Right cardiac atrium (tissue), 5 donors: ENCODE measurements at places on chromosomes 3 and 15. TPM values are rescaled to one million over a fixed set of nuclear protein-coding genes. Genes with fewer than 3 reads are reported as not detected.

The TM6SF1 gene
- total RNA-seq: 20.9 TPM

The SCN5A gene
- 202 TPM for total RNA-seq

The MYH15 gene
- 0.22 TPM for total RNA-seq

The TADA3 gene
- 46.9 TPM for total RNA-seq

The C2CD4A gene
- total RNA-seq: not detected

The ARNT2 gene
- total RNA-seq: 9.2 TPM

- peak; percentile 69 for DNase-seq
Measured at GRCh38 chr15:43329217-43329959, 985 bp downstream of the LCMT2 start.

- DNase-seq: no peak
Measured at GRCh38 chr3:183158551-183159006, 4.0 kb downstream of the LAMP3 start.

GRCh38 chr3:135667061-135667460 lies 298.5 kb upstream of the PPP2R3A start:
- DNase-seq: no peak

DNA sequence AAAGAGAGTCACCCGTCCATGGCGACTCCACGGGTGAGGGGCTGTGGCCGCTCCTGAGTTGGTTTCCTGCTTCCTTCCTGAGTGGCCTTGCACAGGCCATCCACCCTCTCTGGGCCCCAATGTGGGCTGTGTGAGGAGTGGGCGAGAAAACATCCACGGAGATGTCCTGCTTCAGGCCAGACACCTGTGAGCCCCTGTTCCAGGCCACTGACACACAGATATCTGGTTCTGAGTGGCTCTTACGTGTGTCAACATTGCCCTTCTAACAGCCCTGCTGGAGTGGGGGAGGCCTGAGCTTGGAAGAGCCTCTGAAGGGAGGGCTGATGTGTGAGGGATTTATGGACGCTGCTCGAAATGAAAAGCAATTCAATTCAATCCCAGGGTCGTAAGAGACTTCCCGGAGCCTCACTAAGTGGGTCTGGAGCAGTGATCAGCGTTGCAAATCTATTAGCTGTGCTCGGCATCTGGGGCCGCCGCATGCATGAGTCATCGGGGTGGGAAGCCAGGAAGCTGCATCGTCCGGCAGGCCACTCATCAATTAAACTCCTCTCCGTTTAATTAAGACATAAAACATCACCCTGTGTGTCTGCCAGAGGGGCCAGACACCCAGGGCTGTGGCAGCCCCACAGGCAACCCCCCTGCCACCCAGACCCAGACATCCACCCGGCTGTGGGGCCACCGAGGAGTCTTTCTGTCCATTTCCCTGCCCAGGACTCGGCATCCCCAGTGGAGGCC lies 20.0 kb upstream of the PRR23E start:
- no peak for DNase-seq

DNA sequence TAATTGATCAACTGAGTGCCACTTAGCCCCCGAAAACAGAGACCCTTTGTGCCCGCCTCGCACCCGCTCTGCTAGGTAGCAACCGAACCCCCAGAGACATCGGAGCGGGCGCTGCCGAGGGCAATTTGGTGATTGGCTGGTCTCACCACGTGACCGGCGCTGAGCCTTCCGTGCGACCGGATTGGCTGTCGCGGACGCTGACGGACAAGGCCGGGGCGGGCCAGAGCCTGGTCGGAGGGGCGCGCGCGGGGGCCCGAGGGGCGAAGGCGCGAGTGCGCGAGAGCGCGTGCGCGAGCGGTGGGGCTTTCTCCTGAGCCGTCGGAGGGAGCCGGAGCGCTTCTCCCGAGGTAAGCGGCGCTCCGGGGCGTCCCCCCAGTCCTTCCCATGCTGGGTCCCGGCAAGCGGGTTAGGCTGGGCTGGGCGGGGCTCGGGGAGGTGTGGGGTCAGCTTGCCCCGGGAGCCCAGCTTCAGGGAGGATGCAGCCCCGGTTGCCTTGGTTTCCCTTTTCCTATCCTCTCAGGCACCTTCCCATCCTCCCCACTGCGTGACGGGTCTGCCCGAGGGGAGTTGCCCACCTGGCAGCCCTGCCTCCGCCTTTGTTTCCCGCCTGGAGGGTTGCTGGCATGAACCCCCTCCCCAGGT lies at the start of gene TMEM108:
Gene TMEM108 (plus strand): TSS at position 303 of the 642 bp plus-strand sequence.
- DNase-seq: peak; percentile 96

DNA sequence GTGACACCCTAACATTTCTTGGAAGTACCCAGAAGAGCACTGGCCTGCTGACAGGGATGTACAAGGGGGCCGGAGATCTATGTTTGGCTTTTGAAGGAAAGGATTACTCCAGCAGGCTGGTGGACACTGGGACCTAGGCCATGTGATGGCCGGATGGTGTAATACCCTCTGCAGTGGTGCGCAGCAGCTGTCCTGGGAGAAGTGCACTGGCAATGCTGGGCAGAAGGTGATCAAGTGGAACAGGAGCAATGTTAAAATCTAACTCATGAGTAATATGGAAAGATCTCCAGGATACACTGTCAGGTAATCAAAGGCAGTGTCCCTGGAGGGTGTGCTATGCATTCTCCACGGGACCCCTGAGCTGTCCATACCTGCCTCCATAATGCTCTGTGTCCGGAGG lies 71.2 kb upstream of the POMGNT2 start:
- DNase-seq: no peak

GRCh38 chr3:153339065-153339464 lies 177.0 kb downstream of the RAP2B start:
- no peak for DNase-seq

GRCh38 chr3:16277471-16277870 lies 12.5 kb downstream of the OXNAD1 start:
- no peak for DNase-seq

DNA sequence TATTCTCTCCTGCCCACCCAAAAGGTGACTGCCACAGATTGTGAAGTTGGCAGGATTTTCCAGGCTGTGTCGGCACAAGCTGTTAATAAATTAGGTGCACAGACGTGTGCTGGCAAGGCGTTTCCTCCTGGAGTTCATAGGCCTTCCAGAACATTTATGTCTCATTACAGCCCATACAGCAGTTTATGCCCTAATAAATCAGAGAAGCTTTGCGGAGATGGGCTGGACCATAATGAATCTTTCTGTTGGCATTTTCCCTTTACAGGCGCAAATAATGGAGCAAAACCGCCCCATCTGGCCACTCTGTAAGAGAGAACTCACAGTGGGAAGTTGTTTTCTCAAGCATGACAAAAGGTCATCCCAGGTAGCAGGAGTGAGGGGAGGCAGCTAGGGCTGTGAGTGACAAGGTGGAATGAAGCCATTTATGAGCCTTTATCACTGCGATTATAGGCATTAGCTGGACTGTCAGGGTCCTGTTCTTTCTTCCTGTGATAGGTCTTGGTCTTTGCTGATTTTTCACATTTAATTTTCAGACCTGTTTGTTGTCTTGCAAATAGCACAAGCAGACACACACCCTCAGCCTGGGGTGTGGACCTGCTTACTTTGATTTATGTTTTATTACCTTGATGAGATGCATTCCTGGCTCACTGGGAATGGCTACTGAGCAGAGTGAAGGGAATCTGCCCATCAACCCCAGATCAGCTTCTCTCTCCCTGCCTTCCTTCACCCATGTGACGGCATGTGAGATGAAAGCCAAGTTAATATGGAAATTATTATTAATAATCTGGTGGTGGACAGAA lies 257.5 kb downstream of the LRTM1 start:
- no peak for DNase-seq

DNA sequence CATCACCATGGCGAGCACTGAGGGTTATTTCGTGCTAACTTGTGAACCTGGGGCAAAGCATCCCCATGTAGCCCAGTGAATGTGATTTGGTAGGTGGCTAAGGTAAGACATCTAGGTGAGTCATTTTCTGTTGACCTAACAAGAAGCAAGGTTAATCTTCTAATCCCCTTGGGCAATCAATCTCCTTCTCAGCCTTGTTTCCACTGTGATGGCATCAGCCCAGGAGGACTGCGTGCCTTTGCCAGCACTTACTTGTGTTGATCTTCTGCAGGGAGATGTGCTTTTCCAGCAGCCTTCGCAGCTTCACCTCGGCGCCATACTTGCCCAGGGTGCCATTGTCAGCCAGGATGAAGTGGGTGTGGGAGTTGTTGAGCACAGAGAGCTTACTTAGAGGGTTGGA lies 35.7 kb downstream of the TRPM1 start:
- DNase-seq: no peak

GRCh38 chr3:60202052-60202726 lies 1049.1 kb downstream of the FHIT start:
- DNase-seq: no peak

DNA sequence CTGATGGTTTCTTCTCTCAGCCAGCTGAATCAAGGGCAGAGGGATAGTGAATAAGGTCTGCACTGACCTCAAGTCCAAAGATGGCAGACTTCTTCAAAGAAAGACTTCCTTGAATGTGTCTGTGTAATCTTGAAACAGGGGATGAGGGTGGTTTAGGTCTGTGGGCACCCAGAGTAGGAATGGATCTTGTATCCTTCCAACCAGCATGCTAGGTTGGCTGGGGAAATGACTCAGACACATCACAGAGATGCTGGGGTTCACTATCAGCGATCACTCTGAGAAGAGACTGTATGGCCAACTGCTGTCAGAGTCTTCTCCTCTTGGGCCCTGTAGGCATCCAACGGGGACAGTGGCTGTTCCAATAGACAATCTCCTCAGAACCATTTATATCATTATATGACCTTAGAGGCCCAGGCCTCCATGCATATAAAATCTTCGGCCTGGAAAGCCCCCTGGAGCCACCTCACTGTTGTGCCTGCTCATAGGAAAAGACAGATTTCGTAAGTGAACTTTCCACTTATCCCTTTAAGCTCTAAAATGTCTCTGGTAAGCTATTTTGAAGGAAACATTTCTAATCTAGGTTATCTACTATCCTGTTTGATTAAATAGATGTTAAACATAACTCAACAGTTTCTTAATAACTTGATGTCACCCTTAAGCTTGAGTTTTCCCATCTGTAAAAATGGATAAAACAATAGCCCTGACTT lies 58.5 kb downstream of the TIPARP start:
- DNase-seq: no peak

- no peak for DNase-seq
Measured at GRCh38 chr3:194959217-194959616, 273.5 kb downstream of the FAM43A start.

- DNase-seq: no peak
Measured at GRCh38 chr3:186425788-186426730, 64.0 kb upstream of the DGKG start.

DNA sequence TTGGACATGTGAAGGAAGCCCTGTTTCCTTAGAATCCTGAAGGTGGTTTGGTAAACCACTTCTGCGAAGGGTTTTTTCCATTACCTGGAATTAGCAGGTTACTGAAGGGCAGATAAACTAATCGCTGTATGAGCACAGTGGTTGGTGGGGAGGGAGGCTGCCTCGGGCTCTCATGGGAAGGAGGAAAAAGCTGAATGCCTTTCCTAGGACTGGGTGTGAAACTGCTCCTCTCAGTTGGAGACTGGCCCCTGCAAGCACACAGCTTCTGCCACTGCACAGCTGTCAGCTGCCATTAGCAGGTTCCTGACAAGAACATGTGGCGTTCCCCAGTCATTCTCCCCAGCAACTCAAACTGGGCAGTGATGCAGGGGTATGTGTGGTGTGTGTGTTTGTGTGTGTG lies 376.3 kb downstream of the GAP43 start:
- DNase-seq: no peak

DNA sequence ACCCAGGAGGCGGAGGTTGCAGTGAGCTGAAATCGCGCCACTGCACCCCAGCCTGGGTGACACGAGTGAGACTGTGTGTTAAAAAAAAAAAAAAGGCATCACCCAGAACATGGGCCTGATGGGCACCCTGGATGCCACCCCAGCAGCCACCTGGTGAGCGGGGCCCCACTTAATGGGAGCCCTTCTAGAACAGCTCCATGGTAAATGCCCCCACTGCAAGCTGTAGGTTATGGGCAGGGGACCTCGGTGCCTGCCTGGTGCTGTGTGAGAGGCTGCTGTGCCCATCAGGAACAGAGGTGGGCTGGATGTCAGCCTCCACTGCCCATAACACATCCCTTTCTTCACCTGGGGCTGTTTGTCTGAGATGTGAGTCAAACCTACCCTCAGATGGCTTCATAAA lies 156.2 kb upstream of the MEF2A start:
- DNase-seq: peak; percentile 22

DNA sequence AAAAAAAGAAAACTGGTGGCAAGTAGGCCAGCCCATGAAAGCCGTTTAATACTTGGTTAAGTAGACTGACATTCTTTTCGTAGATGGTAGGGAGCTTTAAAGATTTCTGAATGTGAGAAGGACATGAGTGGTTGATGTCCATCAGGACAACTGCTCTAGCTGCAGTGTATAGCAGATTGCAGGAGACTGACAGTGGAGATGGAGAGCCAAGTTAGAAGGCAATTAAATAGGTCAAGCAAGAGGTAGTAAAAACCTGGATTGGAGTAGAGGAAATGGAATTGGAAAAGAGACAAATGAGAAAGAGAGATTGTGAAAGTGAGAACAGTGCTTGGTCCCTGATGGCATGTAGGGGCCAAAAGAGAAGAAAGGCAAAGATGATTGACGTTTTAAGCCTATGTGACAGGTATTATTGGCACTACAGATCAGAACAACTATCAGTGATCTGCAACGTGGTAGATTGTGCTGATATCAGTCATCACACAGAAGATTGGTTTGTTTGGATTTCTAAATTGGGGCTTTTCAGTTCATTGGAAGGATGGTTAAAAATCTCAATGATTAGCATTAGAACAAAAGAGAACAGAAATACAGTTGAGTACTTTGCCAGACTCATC lies 74.0 kb downstream of the CNTN4 start:
- no peak for DNase-seq

GRCh38 chr15:27473845-27474244 lies 502.9 kb downstream of the GABRG3 start:
- DNase-seq: no peak

GRCh38 chr15:70831094-70831911 lies 22.7 kb downstream of the LARP6 start:
- DNase-seq: no peak

- no peak for DNase-seq
Measured at GRCh38 chr3:707041-707440, 385.8 kb upstream of the CNTN6 start.

GRCh38 chr3:13166243-13167063 lies 93.2 kb upstream of the IQSEC1 start:
- DNase-seq: no peak
